ENCODE measurements at places on chromosomes 2 and 18.

DNA sequence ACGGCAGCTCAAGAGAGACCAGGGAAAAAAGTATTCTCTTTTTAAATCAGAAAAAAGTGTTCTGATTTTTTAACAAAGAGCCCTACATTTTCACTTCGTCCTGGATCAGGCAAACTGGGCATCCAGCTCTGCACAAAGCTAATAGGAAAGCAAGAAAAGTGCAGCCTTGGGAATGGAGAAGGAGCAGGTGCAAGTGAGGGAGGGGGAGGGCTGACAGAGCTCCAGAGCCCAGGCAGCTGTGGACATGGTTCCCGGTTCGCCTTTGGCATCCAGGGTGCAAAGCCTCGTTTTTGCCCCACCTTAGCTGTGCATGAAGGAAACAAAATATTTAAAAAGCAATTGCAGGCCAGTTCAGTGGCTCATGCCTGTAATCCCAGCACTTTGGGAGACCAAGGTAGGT, 82.2 kb downstream of the FAM124B start:
- no peak for DNase-seq

GRCh38 chr2:238302087-238302486, 13.7 kb upstream of the PER2 start:
- DNase-seq: no peak

- no peak for DNase-seq
Observed at GRCh38 chr2:127195140-127196074, 24.7 kb downstream of the CYP27C1 start.

DNA sequence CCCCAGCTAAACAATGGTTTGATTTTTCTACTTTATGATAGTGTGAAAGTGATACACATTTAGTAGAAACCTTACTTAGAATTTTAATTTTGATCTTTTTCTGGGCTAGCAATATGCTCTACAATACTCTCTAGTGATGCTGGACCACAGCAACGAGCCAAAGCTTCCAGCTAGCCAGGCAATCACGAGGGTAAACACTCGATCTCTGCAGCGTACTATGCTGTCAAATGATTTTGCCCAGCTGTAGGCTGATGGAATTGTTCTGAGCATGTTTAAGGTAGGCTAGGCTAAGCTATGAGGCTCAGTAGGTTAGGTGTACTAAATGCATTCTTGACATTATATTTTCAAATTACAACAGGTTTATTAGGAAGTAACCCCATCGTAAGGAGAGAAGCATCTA, 207.5 kb downstream of the LRRTM4 start:
- DNase-seq: no peak

GRCh38 chr2:199581935-199582360, 124.2 kb upstream of the SATB2 start:
- no peak for DNase-seq

DNA sequence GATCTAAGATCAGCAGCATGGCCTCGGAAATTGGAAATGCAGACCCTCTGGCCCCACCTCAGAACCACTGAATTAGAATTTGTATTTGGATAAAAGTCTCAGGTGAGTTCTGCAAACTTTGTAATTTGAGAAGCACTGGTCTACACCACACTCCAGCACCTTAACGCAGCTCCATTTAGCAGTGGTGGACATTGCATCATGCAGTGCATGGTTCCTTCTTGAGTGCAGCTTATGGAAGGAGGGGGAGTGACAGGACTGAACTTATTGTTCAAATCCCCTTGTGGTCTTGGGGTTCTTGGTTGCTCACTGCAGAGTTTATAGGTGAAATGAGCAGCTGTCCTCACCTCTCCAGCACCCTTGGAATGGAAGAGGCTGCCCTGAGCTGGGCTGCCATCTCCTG, 17.4 kb upstream of the STEAP3 start:
- DNase-seq: no peak

DNA sequence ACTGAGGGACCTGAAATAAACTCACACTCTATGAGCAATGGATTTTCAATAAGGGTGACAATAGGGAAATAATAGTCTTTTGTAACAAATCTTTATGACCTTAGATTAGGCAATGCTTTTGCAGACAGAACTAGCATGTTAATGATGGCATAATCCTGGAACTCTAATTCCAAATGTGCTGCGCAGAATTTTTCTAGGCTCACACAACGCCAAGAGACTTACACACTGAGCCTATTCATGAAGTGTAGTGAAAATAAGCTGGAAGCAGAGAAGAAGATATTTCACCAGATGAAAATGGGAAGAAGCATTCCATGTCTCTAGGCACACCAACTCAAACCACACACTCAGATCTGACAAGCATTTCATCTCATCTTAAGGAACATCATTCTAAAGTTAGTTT, 178.5 kb downstream of the L3MBTL4 start:
- DNase-seq: no peak

- DNase-seq: no peak
Observed at GRCh38 chr2:175792881-175793280, 209.2 kb downstream of the LNPK start.

GRCh38 chr2:187482796-187483195, 34.7 kb upstream of the CALCRL start:
- DNase-seq: no peak

- DNase-seq: no peak
Observed at GRCh38 chr2:165149439-165149838, 54.4 kb downstream of the SCN3A start.

DNA sequence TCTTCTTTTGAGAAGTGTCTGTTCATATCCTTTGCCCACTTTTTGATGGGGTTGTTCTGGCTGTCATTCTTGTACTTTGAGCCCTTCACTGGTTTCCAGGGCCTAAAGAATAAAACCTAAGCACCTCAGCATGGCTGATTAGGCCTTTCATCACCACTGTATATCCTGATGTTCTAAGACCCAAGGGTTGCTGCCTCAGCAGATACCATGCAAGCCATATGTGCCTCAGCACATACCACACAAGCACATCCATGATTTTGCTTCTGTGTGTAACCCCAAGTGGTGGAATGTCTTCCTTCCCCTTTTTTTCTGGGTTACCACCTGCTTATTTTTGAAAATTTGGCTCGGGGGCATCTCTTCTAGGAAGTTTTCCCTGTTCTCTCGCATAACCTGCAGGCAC, 11.4 kb downstream of the RBKS start:
- DNase-seq: no peak

GRCh38 chr2:30298302-30298701, 67.0 kb downstream of the LBH start:
- DNase-seq: no peak

DNA sequence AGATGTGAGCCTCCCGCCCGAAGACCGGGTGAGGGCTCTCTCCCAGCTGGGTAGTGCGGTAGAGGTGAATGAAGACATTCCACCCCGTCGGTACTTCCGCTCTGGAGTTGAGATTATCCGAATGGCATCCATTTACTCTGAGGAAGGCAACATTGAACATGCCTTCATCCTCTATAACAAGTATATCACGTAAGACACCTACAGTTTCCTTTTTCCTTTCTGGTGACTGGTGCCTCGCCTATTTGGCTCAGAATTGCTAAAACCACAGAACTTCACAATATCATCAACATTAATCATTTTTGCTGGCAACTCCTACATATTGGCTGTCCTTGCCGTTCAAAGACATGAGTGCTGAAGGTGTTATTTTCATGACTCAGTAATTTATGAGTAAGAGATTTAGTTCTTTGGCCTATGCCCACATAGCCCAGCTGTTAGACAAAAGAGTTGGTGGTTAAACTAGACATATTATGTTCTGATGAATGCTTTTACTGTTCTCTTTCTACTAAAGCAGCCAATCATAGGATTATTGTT, 2.2 kb downstream of the STAMBP start:
- DNase-seq: no peak

- no peak for DNase-seq
Observed at GRCh38 chr2:176126929-176127773, 2.4 kb upstream of the HOXD8 start.

GRCh38 chr2:181318504-181319280, 138.5 kb upstream of the ITGA4 start:
- DNase-seq: no peak

DNA sequence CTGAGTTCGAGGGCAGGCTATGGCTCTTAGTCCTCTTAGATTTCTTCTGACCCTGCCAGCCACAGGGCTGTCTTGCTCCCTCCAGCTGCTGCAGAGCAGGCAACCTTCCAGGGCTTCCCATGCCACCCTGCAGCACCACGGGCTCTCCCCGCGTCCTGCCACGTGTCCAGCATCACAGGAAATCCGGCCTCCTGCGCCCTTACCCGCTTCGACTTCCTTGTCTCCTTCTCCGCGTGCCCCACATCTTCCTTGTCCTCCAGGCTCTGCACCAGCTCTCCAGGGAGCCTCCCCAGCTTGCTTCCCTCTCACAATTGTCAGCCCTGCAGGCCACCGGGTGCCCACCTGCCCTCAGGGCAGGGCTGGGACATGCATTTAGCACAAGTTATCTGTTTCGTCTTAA, 253.5 kb downstream of the DCDC2C start:
- DNase-seq: no peak

GRCh38 chr18:6370886-6371635, 43.6 kb downstream of the L3MBTL4 start:
- DNase-seq: no peak

- no peak for DNase-seq
Observed at GRCh38 chr18:66769375-66769774, 165.5 kb upstream of the CDH19 start.

- no peak for DNase-seq
Observed at GRCh38 chr18:35284841-35285240, 5.2 kb downstream of the ZSCAN30 start.

DNA sequence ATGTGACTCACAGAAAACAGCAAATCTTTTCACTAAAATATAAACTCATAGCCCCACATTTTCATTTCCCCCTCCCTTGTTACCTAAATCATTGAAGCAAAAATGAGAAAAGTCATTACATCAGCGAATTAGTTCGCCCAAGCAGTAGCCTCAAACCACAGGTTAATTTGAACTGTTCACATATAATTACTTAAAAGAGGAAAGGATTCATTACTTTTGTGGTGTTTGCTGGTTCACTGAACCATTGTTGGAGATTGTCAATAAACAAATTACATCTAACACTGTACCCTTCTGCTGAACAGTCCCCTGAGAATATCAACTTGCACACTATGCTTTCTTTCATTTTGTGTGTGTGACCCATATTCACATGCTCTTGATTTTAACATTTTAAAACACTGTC, 238.7 kb downstream of the ERBB4 start:
- DNase-seq: no peak

- DNase-seq: no peak
Observed at GRCh38 chr2:122481717-122482116, 726.3 kb downstream of the TSN start.

DNA sequence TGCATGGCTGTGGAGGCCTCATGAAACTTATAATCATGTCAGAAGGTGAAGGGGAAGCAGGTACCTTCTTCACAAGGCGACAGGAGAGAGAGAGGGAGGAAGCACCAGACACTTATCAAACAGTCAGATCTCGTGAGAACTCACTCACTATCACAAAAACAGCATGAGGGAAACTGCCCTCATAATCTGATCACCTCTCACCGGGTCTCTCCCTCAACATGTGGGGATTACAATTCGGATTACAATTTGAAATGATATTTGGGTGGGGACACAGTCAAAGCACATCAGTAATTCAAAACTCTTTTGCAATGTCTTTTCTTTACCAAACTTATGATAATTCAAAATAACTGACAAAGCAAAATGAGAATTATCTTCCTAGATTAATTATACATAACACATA, 8.5 kb upstream of the CCDC68 start:
- no peak for DNase-seq

- DNase-seq: no peak
Observed at GRCh38 chr2:214575030-214575429, 164.2 kb downstream of the VWC2L start.

DNA sequence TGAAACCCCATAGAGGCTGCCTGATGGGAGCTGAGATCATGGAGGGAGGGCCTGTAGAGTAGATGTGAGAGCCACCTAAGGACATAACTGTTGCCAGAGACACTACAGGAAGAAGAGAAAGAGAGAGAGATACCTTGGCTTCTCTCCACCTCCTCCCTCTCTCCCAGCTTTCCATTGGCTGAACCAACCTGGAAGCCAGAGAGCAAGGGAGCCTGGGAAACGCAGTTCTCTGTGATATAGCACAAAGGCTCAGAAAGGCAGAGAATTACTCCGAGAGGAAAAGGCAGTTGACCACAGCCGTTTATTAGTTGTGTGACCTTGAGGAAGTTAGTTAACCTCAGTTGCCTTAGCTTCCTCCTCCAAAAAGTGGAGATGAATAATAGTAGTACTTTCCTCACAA, 37.7 kb upstream of the MAT2A start:
- no peak for DNase-seq

DNA sequence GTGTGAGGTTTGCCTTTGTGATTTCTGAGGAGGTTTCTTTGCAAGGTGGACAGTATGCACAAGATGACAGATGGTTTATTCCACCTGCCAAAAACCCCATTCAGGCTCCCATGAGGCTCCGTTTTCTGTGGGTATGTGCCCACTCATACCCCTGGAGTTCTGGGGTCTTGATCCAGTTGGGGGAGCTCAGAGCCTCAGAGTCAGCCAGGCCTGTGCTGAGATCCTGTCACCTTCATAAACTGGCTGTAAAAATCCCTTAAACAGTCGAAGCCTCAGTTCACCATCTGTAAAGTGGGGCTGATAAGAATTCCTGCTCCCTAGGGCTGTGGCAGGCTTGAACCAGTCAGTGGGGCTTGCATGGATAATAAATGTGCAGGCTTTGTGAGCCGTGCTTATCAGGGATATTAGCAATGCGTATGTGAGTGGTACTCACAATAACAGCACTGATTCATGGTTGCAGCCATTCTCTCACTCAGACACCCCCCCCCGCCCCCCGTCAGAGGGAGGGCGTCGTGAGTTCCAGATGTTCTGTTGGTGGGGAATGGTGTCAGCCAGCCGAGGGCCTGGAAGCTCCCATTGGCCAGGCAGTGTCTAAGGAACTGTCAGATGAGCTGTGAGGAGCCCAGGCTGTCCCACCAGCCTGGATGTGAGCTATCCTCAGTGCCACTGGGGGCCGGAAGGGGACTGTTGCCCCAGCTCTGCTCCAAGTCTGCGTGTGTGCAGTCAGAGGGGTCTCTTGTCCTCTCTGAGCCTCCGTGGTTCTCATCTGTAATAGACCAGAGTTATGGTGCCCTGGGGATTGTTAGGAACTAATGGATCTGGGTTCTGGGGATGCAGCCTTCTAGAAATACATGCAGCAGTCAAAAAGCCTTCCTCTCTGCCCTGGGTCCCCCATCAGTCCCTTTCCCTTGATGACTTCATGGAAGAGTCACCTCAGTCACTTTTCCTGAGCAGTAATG, 51.7 kb downstream of the KCNIP3 start:
- no peak for DNase-seq

DNA sequence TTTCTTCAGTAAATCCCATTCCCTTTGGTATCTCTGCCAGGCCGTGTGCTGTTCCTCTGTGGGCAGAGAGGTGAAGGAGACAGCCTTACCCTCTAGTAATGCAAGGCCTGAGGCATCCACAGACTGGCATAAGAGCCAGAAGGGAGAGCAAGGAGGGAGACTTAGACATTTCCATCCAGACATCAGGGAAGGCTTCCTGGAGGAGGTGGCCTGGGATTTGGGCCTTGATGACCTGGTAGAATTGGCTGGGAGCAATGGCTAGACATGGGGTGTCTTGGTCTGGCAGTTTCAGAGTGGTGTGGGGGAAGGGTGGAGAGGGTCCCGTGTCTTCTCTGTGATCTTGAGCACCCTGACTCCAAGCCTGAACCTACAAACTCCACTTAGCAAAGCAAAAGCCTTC, 81.8 kb downstream of the RHOB start:
- no peak for DNase-seq

- DNase-seq: no peak
Observed at GRCh38 chr2:128405467-128405900, 86.8 kb upstream of the HS6ST1 start.

GRCh38 chr18:55415258-55415871, 172.6 kb downstream of the TCF4 start:
- DNase-seq: peak; percentile 80
